ENCODE measurements at places on chromosomes 5 and 9.
A peak's percentile ranks its signal among the peaks of the same experiment; 100 is the strongest.

DNA sequence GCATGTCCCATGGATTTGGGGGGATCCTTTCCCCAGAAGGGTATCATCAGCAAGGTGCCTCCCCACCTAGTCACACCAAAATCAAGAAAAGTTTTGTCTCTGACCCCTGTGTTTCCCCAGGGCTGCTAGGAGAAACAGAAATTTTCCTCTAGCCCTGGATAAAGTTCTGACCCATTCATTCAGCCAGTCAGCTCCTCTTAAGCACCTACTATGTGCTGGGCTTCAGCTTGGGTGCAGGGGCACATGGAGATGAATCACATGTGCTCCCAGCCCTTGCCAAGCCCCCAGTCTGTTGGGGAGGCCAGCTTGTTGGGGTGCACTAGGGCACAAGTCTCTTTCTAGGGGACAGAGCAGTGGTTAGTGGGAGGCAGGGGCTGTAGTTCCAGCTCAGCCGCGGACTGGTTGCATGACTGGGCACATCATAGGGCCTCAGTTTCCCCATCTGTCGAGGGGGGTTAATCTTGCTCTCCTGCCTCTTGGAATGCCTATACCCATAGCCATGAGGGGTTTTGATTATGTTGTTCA is 3.9 kb downstream of the DAB2IP start:
- no peak for DNase-seq

DNA sequence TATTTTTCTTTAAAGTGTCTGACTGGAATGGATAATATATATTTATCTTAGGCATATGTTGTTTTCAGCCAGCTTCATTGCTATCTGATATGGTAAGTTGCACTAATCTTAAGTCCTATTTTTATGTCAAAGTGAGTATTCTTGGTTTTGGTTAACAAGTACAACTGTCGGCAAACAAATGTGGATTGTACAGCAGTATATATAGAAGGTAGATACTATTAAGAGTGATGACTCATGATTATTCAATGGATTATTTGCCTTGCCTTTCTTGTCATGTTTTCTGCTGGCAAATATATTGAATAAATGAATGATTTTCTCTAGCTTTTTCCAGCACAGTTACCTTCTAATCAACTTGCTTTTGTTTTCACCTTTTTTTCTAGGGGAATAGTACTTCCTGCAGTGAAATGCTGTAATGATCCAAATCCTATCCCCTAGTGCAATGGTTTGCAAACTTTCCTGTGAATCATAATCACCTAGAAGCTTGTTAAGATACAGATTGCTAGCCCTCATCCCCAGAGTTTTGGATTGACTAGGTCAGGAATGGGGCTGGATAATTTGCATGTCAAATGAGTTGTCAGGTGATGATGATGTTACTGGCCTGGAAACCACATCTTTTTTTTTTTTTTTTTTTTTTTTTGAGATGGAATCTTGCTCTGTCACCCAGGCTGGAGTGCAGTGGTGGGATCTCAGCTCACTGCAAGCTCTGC is 60.8 kb upstream of the ARRDC3 start:
- peak; percentile 61 for DNase-seq

DNA sequence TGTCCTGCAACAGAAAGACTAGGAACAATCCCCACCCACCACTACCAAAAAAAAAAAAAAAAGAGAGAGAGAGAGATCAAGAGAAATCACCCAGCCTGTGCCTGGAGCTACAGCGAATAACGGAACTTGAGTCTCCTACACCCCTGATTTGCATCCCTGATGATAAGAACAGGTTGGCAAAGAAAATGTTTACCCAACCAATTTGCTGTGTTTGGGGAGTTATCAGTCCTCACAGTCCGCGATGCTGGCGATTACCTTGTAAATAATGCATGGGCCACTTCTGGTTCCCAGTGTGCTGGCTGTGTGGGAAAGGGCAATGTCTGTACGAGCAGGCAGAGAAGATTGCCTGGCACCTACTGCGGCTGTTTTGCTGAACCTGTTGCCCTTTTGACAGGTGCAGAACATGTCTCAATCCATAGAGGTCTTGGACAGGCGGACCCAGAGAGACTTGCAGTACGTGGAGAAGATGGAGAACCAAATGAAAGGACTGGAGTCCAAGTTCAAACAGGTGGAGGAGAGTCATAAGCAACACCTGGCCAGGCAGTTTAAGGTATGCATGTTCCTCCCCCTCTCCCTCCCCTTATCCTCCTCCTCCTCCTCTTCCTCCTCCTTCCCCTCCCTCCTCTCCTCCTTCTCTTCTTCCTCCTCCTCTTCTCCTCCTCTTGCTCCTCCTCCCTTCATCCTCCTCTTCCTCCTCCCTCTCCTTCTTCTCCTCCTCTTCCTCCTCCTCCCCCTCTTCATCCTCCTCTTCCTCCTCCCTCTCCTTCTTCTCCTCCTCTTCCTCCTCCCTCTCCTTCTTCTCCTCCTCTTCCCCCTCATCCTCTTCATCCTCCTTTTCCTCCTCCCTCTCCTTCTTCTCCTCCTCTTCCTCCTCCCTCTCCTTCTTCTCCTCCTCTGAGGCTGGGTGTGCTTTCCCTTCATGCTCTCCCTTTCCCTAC is 8.3 kb downstream of the OLFM1 start:
- DNase-seq: peak; percentile 26

DNA sequence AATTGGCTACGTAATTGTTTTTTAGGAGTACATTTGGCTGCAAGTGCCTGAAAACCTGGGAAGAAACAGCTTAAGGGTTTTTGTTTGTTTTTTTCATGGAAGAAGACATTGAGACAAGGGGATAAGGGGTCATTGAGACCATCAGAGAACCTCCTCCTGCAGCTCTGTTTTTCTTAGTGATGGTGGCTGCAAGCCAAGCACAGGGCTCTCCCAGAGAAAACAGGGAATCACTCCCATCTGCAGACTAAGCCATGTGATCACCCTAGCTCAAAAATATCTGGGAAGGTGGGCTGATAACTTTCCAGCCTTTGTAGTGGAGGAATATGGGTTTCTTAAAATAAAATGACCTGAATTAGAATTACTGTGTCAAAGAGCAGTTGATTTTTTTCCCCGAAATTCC is 25.1 kb downstream of the PALM2AKAP2 start:
- no peak for DNase-seq

- DNase-seq: no peak
Measured at GRCh38 chr9:8649160-8649559, 849.6 kb upstream of the DMAC1 start.

DNA sequence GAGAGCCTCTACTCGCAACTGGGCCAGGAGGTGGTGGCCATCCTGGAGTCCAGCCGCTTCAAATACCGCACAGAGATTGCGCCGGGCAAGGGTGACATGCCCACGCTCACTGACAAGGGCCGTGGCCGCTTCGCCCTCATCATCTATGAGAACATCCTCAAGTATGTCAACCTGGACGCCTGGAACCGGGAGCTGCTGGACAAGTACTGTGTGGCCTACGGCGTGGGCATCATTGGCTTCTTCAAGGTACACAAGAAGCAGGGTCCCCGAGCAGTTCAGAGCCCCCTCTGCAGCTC is 13.5 kb downstream of the NDST1 start:
- no peak for DNase-seq

GRCh38 chr9:18129809-18130334 is 344.1 kb upstream of the ADAMTSL1 start:
- no peak for DNase-seq

GRCh38 chr9:89813482-89813881 is 208.7 kb downstream of the GADD45G start:
- DNase-seq: no peak

- no peak for DNase-seq
Measured at GRCh38 chr5:117103703-117104102, 529.1 kb upstream of the SEMA6A start.

DNA sequence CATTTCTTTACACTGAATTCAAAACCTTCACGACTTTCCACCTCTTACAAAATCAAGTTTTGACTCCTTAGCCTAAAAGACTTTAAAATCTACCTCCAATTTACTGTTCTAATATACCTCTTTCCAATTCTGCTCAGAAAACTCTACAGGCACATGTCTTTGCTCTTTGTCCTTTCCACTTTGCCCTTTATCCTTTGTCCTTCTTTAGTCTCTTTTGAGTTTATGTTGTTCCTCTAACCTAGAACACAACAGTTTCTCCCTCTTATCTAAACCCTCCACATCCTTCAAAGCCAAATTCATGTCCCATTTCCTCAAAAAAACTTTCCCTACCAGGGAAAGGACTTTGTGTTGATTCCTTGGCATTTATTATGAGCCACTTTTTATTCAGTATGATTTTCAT is 1.4 kb downstream of the CDKL3 start:
- DNase-seq: no peak

DNA sequence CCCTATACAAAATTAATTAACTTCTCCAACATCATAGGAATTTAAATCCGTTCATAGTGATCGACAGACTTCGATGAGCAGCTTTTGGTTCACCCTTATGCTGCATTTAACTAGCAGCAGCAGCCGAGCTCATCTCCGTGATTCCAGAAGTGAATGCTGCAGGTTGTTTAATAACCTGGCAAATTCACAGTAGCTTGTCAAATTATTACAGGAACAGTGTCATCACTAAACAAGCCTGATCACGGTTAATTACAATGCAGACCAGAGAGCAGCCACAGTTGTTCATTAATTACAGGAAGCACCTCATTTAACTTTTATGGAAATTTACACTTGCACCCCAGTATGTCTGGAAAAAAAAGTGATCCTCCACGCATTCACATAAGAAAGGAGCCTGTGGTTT is 188.2 kb downstream of the BNC2 start:
- DNase-seq: no peak

- DNase-seq: no peak
Measured at GRCh38 chr9:72925891-72926290, 27.0 kb downstream of the ALDH1A1 start.

DNA sequence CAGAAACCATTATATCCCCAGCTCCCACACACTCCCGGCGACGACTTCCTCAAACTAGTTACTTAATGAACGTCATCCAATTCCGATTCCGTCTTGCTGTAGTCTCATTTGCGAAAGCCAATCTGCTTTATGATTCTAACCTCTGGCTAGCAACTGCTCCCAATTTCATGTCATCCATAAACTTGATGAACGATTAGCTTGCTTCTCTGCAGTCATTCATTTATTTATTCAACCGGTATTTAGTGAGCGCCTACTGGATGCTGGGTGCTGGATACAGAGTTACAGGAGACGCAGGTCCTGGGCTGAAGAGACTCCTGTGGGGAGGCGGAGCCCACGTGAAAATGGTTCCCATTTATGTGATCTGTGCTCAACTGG is 46.2 kb downstream of the TSPAN17 start:
- no peak for DNase-seq

DNA sequence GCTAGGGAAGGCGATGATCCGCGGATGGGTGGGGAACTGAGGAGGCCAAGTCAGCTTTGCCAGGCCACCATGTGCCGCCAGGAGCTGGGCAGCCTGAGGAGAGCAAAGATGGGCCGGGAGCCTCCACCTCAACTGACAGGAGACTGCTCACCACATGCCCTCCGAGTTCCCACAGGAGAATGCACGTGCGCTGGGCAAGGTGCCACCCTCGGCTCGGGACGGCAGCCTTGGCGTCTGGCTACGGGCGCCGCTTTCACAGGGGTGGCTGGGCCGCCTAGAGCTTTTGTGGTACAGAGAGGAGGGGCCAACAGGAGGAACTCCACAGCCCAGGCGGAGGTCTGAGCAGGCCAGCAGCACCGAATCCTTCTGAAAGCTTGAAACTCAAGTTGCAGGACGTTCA is 5.3 kb upstream of the TBC1D9B start:
- no peak for DNase-seq

- DNase-seq: peak; percentile 55
Measured at GRCh38 chr5:132369474-132370180, at the start of gene SLC22A5. SLC22A5 (plus strand) TSS chr5:132369710; CDS start chr5:132369973, 263 bp downstream.

- no peak for DNase-seq
Measured at GRCh38 chr9:98706651-98707165, 2.0 kb downstream of the GABBR2 start.

DNA sequence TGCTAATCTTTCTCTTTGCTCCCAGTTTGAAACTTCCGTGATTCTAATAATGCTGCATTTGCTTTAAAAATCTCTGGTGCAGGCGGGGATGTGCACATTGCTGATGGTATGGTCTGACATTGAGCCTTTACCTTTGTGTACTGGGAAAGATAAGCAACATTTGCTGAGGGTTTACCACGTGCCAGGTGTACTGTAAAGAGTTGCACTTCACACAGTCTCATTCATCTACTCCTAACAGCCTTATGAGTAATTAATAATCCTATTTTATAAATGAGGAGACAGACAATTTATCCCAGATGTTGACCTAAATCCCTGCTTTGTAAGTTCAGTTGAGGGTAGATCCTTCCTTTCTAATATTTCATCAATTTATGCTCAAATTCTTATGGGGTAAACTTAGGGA is 726 bp upstream of the ADGRV1 start:
- DNase-seq: no peak

- DNase-seq: peak; percentile 82
Measured at GRCh38 chr5:158725297-158725851, 374.3 kb downstream of the EBF1 start.

- DNase-seq: no peak
Measured at GRCh38 chr5:45774528-45774927, 78.3 kb upstream of the HCN1 start.

DNA sequence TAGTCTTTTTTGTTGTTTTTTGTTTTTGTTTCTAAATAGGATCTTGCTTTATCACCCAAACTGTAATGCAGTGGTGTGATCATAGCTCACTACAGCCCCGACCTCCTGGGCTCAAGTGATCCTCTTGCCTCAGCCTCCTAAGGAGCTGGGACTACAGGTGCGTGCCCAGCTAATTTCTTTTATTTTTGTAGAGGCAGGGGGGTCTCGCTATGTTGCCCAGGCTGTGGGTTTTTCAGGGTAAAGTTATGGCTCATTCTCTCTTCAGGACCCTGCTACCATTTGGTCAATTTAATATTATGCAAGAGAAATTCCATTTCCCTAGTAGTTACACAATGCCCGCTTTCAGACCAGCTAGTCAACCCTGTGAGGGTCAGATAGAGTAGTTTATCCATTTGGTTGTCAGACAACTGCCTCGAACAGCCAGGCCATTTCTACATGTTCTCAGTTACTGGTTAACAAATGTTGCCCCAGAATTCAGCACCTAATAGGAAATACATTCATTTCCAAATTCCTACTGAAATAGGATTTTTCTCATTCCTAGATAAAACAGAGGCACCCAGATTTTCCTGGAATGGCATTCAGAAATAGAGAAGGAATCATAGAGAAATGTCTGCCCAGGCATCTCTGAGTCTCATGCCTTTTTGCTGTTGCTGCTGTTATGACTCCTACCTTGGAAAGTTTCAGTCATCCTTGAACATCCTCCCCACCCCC is 6.4 kb upstream of the GLIS3 start:
- DNase-seq: no peak

DNA sequence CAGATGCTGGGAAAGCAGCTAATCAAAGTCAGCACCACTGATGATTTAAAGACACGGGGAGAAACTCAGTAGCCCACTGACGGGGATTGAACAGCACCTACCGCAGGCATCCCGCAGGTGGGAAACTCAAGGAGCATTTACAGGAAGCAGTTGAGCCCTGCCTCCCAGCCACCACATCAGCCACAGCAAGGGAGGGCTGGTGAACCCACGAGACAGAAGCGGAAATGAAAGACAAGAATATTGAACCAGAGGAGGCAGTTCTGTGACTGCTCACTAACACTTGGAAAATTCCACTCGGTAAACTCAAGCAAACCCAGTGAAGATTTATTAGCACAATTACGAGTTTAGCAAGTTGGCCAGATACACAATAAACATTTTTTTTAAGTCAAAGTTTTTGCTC is 10.6 kb upstream of the FAM163B start:
- DNase-seq: no peak

- DNase-seq: no peak
Measured at GRCh38 chr9:86598411-86599239, 244.4 kb upstream of the TUT7 start.
